ENCODE measurements at places on chromosomes 2 and 18. TPM values are rescaled to one million over a fixed set of nuclear protein-coding genes. Genes with fewer than 3 reads are reported as not detected.

- peaks cover 3% of the 10 kb centered on the region for H3K4me1 ChIP-seq
- no peak overlapping the region for H3K4me3 ChIP-seq
- DNase-seq: no peak
- no peak overlapping the region for H3K27ac ChIP-seq
These were observed 52.7 kb downstream of the CRIM1 start for GRCh38 chr2:36408198-36408703.

DNA sequence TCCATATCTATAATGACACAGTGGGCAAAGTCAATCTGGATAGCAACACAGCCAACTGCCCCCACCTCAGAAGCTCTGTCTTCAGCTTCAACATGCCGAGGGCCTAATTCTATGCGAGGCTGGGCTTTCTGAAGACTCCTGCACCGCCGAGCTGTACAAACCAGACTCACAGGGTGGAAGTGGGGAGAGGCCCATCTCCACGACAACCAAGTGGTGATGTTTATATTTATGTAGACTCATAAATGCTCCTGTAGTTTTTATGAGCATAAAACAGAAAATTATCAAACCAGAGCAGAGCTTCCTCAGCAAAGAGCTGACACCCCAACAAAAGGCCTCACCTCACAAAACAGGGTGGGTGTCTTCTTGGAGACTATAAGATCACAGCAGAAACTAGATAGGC is 77.0 kb upstream of the LGALSL start:
- no peak overlapping the region for H3K4me3 ChIP-seq
- H3K36me3 ChIP-seq: no peaks in the 10 kb centered on the region
- H3K4me1 ChIP-seq: no peaks in the 10 kb centered on the region

- peaks cover 8% of the 10 kb centered on the region for H3K4me1 ChIP-seq
- H3K27me3 ChIP-seq: no peaks in the 10 kb centered on the region
- no peaks in the 10 kb centered on the region for H3K36me3 ChIP-seq
- no peak for DNase-seq
- no peak overlapping the region for H3K4me3 ChIP-seq
These were observed 2.4 kb downstream of the C2orf42 start for GRCh38 chr2:70188460-70188859.

GRCh38 chr2:37600735-37601134 is 70.7 kb downstream of the CDC42EP3 start:
- no peak overlapping the region for H3K27ac ChIP-seq
- no peak for DNase-seq
- H3K27me3 ChIP-seq: peaks cover 35% of the 10 kb centered on the region

- H3K4me1 ChIP-seq: no peaks in the 10 kb centered on the region
- H3K36me3 ChIP-seq: no peaks in the 10 kb centered on the region
- H3K4me3 ChIP-seq: no peak overlapping the region
- no peak overlapping the region for H3K27ac ChIP-seq
- no peak for DNase-seq
These were observed 22.8 kb upstream of the KIDINS220 start for GRCh38 chr2:8860239-8860638.

SERPINB12 gene
- polyA plus RNA-seq: not detected

GRCh38 chr2:15058015-15058720 is 425.7 kb downstream of the LRATD1 start:
- H3K4me1 ChIP-seq: no peaks in the 10 kb centered on the region
- H3K4me3 ChIP-seq: no peak overlapping the region
- no peak for DNase-seq
- H3K27ac ChIP-seq: no peak overlapping the region
- H3K27me3 ChIP-seq: peaks cover 6% of the 10 kb centered on the region
- H3K36me3 ChIP-seq: no peaks in the 10 kb centered on the region

DNA sequence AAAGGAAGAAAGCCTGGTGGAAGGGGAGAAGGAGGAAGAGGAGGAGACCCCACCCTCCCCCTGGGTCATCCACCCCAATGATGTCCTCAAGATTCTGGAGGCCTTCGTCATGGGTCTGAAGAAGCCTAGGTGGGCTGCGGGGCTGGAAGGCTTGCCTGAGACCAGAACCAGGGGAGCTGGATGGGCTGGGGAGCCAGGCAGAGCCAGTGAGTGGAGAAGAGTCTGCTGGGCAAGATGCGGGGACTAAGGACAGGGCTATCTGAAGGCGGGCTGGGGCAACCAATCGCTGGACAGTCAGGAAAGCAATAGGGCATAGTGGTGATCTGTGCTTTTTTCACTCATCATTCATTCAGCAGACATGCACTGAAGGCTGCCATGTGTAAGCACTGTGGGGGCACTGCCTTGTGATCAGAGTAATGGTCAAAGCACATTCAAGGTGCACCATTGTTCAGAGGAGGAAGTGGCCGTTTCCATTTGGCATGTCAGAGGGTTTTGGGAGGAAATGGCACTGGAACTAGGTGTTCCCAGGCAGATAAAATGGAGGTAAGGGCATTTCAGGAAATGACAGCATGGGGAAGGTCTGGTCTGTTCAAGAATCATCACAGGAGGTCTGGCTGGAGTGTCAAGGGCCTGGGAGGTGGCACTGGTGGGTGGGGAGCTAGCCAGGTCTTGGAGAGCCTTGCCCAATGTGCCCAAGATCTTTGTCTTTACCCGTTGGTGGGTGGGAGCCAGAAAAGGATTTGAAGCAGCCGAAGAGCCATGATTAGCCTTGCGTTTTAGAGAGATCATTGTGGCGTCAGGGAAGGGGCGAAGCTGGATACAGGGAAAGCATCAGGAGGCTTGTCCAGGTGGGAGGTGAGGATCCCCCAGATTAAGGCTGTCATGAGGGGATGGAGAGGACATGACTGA is 24.2 kb downstream of the OTOF start:
- H3K4me1 ChIP-seq: no peaks in the 10 kb centered on the region
- H3K36me3 ChIP-seq: no peaks in the 10 kb centered on the region
- no peak overlapping the region for H3K4me3 ChIP-seq

PPM1B gene
- polyA plus RNA-seq: 56.5 TPM

LRRTM4 gene
- not detected for polyA plus RNA-seq

DNA sequence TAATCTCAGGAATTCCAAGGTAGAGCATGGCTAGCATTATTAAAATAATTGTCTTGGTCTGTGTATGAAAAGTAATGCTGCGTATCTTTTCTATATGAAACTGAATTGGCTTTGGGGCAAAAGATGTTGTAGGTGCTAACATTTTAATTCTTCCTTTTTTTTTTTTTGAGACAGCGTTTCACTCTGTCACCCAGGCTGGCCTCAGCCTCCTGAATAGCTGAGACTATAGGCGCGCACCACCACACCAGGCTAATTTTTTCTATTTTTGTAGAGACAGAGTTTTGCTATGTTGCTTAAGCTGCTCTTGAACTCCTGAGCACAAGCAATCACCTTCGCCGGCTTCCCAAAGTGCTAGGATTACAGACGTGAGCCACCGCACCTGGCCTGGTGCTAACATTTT is 172.6 kb upstream of the STON1 start:
- no peak for DNase-seq
- peak overlapping the region; percentile 29 for H3K4me3 ChIP-seq
- H3K27ac ChIP-seq: peak overlapping the region; percentile 90
- no peaks in the 10 kb centered on the region for H3K27me3 ChIP-seq
- peaks cover 31% of the 10 kb centered on the region for H3K4me1 ChIP-seq

TYMS gene
- not detected for polyA plus RNA-seq
